Thoracic aorta (tissue), 2 donors: ENCODE measurements at places on chromosomes 16 and 17. TPM values are rescaled to one million over a fixed set of nuclear protein-coding genes. Genes with fewer than 3 reads are reported as not detected.

DNA sequence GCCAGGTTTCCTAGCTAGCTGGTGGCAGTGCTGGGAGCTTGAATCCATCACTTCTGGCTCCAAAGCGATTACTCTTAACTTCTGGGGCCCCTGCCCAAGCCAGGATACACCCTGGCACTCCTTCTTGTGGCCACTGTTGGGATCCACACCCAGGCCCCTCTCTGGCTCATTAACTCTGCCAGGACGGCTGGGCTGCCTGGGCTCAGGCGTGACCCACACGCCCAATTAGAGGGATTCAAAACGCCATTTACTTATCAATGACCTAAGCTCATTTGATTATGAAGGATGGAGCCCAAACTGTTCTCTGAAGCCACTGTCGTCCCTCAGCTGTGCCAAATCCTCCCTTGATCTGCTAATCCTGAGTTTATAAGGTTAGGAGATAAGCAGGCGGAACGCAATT, 79.7 kb upstream of the BRD7 start:
- H3K27ac ChIP-seq = no peak overlapping the region
- H3K4me1 ChIP-seq = no peaks in the 10 kb centered on the region
- H3K27me3 ChIP-seq = no peaks in the 10 kb centered on the region
- DNase-seq = no peak

Gene CDYL2
- total RNA-seq = 20.4 TPM

Gene NARF
- 86.8 TPM for total RNA-seq

Gene VAC14
- total RNA-seq = 34.9 TPM

GRCh38 chr16:28932339-28933141, 769 bp downstream of the CD19 start:
- H3K27me3 ChIP-seq = no peaks in the 10 kb centered on the region
- H3K4me3 ChIP-seq = no peak overlapping the region
- no peak for DNase-seq
- no peak overlapping the region for H3K27ac ChIP-seq
- no peaks in the 10 kb centered on the region for H3K4me1 ChIP-seq

DNA sequence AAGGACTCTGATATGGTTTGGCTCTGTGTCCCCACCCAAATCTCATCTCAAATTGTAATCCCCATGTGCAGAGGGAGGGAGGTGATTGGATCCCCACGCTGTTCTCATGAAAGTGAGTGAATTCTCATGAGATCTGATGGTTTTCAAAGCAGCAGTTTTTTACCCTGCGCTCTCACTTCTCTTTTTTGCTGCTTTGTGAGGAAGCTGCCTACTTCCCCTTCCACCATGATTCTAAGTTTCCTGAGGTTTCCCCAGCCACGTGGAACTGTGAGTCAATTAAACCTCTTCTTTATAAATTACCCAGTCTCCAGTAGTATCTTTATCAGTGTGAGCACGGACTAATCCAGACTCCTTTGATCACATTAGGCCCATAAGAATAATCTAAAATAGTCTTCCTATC, 719.7 kb upstream of the CDH8 start:
- H3K27me3 ChIP-seq = no peaks in the 10 kb centered on the region
- H3K27ac ChIP-seq = no peak overlapping the region
- no peaks in the 10 kb centered on the region for H3K36me3 ChIP-seq
- H3K4me1 ChIP-seq = no peaks in the 10 kb centered on the region
- no peak for DNase-seq

DNA sequence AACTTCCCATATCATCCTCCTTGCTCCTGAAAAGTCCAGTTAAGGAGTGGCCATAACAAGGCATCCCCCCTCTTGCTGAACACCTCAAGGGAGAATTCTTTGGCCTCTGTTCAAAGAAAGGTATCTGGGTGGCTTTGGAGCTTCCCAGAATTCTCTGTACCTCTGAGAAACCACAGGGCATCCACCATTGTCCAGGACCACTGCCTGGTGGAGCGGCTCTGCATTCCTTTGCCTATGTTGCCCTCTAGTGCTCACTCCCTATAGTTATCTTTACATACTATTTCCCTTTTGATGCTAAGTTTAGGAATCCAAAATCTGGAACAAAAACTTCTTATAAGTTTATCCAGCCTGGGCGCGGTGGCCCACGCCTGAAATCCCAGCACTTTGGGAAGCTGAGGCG, 30.3 kb downstream of the CHD9NB start:
- H3K27me3 ChIP-seq = no peaks in the 10 kb centered on the region
- H3K36me3 ChIP-seq = no peaks in the 10 kb centered on the region
- no peak overlapping the region for H3K27ac ChIP-seq
- no peaks in the 10 kb centered on the region for H3K4me1 ChIP-seq
- no peak overlapping the region for H3K4me3 ChIP-seq

Gene NEUROD2
- not detected for total RNA-seq

DNA sequence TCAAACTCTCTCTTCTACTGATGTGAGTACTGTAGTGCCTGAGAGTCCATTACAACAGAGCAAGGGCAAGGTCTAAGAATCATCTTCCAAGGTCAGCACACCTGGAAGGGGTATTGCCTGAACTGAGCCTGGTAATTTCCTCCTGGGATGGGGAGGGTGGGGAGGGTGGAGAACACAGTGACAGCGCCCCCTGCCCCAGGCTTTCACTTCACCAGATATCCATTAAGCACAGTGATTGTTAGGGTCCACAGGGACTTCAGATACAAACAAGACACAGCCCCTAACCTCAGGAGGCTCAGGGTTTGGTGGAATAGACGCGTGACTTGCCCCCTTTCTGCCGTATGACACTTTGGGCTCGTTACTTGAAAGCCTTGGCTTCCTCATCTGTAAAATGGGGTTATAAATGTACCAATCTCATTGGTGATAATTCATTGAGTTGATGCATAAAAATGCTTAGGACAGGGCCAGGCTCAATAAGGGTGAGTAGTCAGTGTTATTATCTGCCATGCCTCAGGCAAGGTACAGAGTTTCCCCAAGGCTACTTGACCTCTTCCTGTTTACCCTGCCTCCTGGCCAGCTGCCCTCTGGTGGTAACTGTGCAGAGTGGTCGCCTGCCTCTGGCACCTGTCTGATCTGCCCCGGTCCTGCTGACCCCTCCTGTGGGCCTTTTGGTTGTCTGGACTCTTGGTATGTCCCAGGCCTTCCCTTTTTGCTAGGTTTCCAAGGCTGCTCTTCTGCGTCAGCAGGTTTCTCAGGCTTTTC, 13.1 kb upstream of the BRD7 start:
- no peaks in the 10 kb centered on the region for H3K4me1 ChIP-seq
- DNase-seq = no peak
- no peak overlapping the region for H3K4me3 ChIP-seq

GRCh38 chr17:3378321-3378720, 7.8 kb downstream of the OR3A2 start:
- H3K27me3 ChIP-seq = no peaks in the 10 kb centered on the region
- DNase-seq = no peak
- H3K4me3 ChIP-seq = no peak overlapping the region
- no peak overlapping the region for H3K27ac ChIP-seq
- no peaks in the 10 kb centered on the region for H3K4me1 ChIP-seq

Gene HIRIP3
- total RNA-seq = 6.1 TPM

Gene SNX20
- 4.6 TPM for total RNA-seq

- no peak overlapping the region for H3K4me3 ChIP-seq
- H3K27me3 ChIP-seq = no peaks in the 10 kb centered on the region
- no peaks in the 10 kb centered on the region for H3K4me1 ChIP-seq
- H3K36me3 ChIP-seq = peaks cover 50% of the 10 kb centered on the region
- H3K27ac ChIP-seq = no peak overlapping the region
Observed at GRCh38 chr16:3659251-3659650, 4.8 kb downstream of the DNASE1 start.

GRCh38 chr17:27995554-27995953, 46.9 kb upstream of the NLK start:
- no peak overlapping the region for H3K27ac ChIP-seq
- DNase-seq = no peak
- no peaks in the 10 kb centered on the region for H3K36me3 ChIP-seq
- H3K4me1 ChIP-seq = no peaks in the 10 kb centered on the region
- no peak overlapping the region for H3K4me3 ChIP-seq

GRCh38 chr17:80381416-80381923, 33.5 kb upstream of the ENDOV start:
- no peaks in the 10 kb centered on the region for H3K27me3 ChIP-seq
- H3K4me3 ChIP-seq = no peak overlapping the region
- peaks cover 82% of the 10 kb centered on the region for H3K36me3 ChIP-seq
- DNase-seq = no peak

Gene FBXW10
- not detected for total RNA-seq

DNA sequence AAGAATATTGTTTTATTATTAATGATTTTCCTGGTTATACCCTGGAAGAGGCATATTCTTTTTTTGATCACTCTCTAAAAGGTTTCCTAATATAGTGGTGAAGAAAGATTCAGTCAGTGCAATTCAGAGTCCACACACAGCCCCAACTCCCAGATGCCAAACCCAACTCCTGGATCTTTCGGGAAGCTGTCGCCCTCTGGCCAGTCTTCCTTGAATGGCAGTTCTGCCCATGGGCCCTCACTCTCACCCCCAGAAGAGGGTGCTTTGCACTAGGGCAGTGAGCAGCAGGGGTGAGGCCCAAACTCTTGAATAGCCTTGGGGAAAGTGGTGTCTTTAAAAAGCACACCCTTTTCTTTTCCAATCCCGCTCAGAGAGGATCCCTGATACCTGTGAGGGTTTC, 11.0 kb downstream of the KRT32 start:
- no peak overlapping the region for H3K4me3 ChIP-seq
- H3K27ac ChIP-seq = no peak overlapping the region
- H3K4me1 ChIP-seq = no peaks in the 10 kb centered on the region
- no peaks in the 10 kb centered on the region for H3K27me3 ChIP-seq
- no peaks in the 10 kb centered on the region for H3K36me3 ChIP-seq

DNA sequence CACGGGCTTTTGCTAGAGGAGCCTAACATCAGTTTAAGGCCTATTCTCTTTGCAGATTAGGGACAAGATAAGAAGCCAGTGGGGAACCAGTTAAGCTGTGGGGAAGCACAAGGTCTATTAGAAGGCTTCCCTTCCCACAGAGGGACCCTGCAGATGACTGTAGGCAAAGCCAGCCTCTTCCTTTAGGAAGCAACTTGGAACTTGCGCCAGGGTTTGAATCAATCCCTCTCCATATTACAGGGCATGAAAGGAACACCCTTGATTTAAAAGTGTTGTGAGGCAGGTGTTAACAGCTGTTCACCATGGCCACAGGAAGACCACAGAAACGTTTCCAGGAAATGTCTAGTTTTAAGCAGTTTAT, 77.3 kb downstream of the RPTOR start:
- H3K27ac ChIP-seq = no peak overlapping the region
- no peaks in the 10 kb centered on the region for H3K4me1 ChIP-seq
- peaks cover 2% of the 10 kb centered on the region for H3K36me3 ChIP-seq
- DNase-seq = no peak

Gene LGALS9B
- total RNA-seq = 1.7 TPM

DNA sequence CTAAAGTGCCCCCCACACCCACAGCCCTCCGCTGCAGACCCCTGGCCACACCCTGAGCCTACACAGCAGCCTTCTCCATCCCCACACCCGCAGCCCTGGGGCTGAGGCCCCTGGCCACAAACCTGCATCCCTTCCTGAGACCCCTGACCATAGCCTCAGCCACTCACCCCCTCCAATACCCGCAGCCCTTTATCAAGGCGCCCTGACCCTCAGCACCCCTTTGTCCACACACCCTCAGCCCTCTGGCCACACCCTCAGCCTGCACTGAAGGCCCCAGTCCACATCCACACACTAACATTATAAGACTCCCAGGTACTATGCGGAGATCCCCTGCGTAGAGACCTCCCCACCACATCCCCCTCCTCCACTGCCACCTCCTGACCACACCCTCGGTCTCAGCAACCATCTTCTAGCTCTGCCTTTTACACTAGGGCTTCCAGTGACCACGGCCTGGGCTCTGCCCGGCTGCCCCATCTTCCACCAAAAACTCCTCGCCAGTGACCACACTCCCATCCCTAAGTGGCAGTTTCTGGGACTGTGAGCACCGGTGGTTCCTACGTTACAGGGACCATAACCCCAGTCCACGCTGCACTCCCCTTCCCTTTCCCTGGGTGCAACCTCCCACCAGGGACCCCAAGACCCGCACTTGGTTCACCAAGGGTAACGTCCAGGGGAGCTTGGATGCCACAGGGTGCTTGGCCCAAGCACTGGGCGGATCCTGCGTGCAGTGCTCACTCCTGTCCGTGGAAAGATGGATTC, 818 bp downstream of the TPPP3 start:
- no peak for DNase-seq
- H3K27ac ChIP-seq = no peak overlapping the region
- peak overlapping the region; percentile 74 for H3K4me3 ChIP-seq
- H3K27me3 ChIP-seq = peaks cover 3% of the 10 kb centered on the region
- no peaks in the 10 kb centered on the region for H3K36me3 ChIP-seq

DNA sequence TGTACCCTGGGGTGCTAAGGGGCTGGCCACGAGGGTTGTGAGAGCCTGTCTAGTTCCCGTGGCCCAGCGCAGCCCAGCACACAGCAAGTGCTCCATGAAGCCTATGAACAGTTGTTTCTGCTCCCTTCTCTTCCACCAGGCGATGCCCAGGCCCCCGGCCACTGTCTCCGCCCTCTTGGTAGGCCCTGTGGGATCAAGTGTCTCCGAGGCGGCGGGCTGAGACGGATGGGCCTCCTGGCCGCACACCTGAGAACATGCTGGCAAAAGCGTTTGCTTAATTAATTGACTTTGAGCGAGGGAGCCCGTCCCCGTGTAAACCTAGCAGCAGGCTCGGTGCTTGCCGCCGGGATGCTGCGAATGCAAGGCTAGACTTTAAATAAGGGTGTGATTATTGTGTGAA, 129.7 kb upstream of the GSE1 start:
- no peak for DNase-seq
- no peaks in the 10 kb centered on the region for H3K4me1 ChIP-seq
- no peaks in the 10 kb centered on the region for H3K36me3 ChIP-seq
- H3K27ac ChIP-seq = no peak overlapping the region
- no peaks in the 10 kb centered on the region for H3K27me3 ChIP-seq
- no peak overlapping the region for H3K4me3 ChIP-seq

Gene IRF8
- 28.8 TPM for total RNA-seq

- no peaks in the 10 kb centered on the region for H3K36me3 ChIP-seq
- H3K4me1 ChIP-seq = peaks cover 10% of the 10 kb centered on the region
- H3K27ac ChIP-seq = no peak overlapping the region
- no peak overlapping the region for H3K4me3 ChIP-seq
- DNase-seq = no peak
Observed at GRCh38 chr16:22787466-22788192, 26.3 kb upstream of the HS3ST2 start.

- H3K27me3 ChIP-seq = no peaks in the 10 kb centered on the region
- DNase-seq = no peak
- no peak overlapping the region for H3K4me3 ChIP-seq
- H3K4me1 ChIP-seq = no peaks in the 10 kb centered on the region
- no peaks in the 10 kb centered on the region for H3K36me3 ChIP-seq
Observed at GRCh38 chr17:35073183-35073790, 9.8 kb upstream of the RFFL start.

Gene GGT6
- not detected for total RNA-seq

DNA sequence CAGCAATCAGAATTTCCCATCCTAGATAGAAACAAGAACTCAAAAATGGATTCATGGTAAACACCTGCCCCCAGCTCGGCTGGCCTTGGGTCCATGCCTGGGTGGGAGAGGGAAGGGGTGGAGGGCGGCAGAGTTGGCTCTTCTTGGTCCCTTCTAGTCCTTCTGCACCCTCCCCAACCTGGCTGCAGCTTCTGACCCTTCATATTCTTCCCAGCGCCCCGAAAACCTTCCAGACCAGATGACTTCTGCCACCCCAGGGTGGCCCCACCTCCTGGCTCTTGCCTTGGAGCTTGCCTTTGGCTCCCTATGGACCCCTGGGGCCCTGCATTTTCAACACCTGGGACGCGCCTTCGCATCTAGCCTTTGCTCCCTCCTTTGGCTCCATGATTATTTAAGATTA, 5.4 kb upstream of the GJD3 start:
- no peaks in the 10 kb centered on the region for H3K36me3 ChIP-seq
- no peak overlapping the region for H3K27ac ChIP-seq
- H3K4me3 ChIP-seq = no peak overlapping the region
- no peaks in the 10 kb centered on the region for H3K4me1 ChIP-seq
